ENCODE measurements at places on chromosomes 3 and 15.

DNA sequence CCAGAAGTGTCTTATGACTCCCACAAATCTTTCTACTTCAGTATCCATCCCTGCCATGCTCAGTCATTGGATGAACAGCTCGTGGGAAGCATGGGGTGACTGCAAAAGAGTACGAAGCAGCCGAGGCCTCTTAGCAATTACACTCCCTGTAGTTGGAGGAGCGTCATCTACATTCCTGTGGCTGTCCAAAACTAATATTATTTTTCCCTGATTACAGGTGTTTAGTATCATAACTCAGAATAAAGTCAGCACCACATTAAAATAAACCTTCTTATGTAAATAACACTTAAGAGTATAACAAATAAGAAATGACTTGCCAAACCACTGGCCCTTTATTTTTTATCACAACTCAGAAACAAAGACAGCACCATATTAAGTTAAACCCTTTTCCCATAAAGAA, 141.5 kb downstream of the PLOD2 start:
- no peaks in the 10 kb centered on the region for H3K27me3 ChIP-seq
- no peak overlapping the region for H3K4me3 ChIP-seq
- H3K4me1 ChIP-seq = no peaks in the 10 kb centered on the region
- no peak overlapping the region for H3K27ac ChIP-seq
- no peak for DNase-seq

DNA sequence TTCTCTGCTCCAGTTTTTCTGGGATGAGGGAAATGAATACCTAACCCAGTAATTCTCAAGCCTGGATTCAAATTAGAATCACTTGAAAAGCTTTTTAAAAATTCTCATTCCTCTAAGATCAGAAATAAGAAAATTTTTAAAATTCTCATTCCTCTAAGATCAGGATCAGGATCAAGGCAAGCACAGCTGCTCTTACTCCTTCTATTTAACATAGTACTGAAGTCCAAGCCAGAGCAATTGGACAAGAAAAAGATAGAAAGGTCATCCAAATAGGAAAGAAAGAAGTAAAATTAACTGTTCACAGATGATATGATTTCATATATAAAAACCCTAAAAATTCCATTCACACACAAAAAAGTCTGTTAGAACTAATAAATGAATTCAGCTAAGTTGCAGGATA, 24.2 kb upstream of the CLRN1 start:
- H3K27me3 ChIP-seq = peaks cover 20% of the 10 kb centered on the region

DNA sequence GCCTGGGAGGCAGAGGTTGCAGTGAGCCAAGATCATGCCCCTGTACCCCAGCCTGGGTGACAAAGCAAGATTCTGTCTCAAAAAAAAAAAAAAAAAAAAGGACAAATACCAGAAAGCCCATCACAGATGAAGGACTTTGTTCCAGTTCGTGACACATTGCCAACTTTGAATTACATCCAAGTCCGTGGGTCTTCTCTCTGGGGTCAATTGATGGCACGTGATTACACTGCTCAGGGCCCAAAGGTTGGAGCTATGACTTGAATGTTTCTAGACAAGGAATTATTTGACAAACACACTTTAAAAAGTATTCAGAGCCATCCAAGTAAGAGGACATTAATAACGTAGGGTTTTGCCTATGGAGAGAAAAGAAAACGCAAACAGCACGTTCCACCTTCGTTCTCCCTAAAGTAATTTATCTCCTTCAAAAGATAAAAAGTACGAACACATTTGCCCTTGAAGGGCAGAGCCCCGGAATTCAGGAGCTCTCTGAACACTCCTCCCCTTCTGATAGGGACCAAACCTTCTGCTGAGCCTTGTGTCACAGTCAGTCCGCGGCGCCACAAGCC, 31.3 kb upstream of the ST3GAL6 start:
- H3K4me3 ChIP-seq = peak overlapping the region; percentile 3
- no peak overlapping the region for H3K27ac ChIP-seq
- DNase-seq = no peak
- H3K4me1 ChIP-seq = peaks cover 10% of the 10 kb centered on the region
- H3K36me3 ChIP-seq = no peaks in the 10 kb centered on the region

- no peak overlapping the region for H3K27ac ChIP-seq
- H3K27me3 ChIP-seq = no peaks in the 10 kb centered on the region
- no peak overlapping the region for H3K4me3 ChIP-seq
Measured at GRCh38 chr3:65995515-65995914, 43.2 kb downstream of the MAGI1 start.

GRCh38 chr15:57705746-57706404, 639 bp upstream of the POLR2M start:
- no peak for DNase-seq
- H3K27me3 ChIP-seq = peaks cover 4% of the 10 kb centered on the region
- H3K27ac ChIP-seq = peak overlapping the region; percentile 87
- peak overlapping the region; percentile 85 for H3K4me3 ChIP-seq
- H3K36me3 ChIP-seq = peaks cover 9% of the 10 kb centered on the region
- peaks cover 18% of the 10 kb centered on the region for H3K4me1 ChIP-seq

- H3K4me1 ChIP-seq = peaks cover 6% of the 10 kb centered on the region
- H3K27me3 ChIP-seq = no peaks in the 10 kb centered on the region
- no peak overlapping the region for H3K4me3 ChIP-seq
- no peaks in the 10 kb centered on the region for H3K36me3 ChIP-seq
Measured at GRCh38 chr15:95875121-95875643, 455.3 kb upstream of the NR2F2 start.

DNA sequence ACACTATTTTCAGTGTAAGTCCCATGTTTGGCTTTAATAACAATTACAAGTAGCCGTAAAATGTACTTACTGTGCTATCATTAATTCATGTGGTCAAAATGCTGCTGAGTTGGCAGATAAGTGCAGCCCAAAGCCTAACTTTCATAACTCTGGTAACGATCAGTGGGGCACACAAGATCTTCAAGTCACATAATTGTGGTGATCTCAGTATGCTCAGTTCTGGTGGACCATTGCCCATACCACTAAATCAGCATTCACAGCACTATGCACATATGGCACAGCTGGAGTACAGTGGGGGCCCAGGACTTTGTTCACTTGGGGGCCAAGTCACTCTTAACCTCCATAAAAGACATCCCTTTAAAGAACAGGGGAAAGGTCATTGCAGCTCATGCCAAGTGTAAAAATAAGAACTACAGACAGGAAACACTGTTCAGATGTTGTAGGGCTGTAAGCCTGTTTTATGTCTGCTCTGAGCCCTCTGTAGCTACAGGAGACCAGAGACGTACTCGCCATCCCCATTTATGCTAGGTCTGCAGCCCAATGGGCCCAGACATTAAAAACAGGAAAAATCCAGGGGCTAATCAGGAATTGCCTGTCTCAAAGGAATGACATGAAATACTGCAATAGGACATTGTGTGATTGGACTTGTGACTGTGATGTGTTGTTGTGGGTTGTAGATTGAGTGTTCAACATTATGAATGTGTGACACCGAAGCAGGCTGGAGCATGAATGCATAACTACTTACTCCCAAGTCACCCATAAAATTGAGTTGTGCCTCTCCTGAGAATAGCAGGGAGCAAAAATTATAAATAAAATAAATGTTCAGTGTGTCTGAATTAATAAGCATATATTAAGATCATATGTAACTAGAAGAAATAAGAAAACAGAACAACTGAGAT, 282.5 kb upstream of the EPHA3 start:
- H3K4me3 ChIP-seq = no peak overlapping the region
- H3K36me3 ChIP-seq = no peaks in the 10 kb centered on the region
- no peaks in the 10 kb centered on the region for H3K4me1 ChIP-seq

Measured in memory B cell (primary cell).